Spleen (tissue), 13 donors: ENCODE measurements at places on chromosomes 1 and 21. TPM values are rescaled to one million over a fixed set of nuclear protein-coding genes. Genes with fewer than 3 reads are reported as not detected.

The KCNAB2 gene
- 97.6 TPM for total RNA-seq

DNA sequence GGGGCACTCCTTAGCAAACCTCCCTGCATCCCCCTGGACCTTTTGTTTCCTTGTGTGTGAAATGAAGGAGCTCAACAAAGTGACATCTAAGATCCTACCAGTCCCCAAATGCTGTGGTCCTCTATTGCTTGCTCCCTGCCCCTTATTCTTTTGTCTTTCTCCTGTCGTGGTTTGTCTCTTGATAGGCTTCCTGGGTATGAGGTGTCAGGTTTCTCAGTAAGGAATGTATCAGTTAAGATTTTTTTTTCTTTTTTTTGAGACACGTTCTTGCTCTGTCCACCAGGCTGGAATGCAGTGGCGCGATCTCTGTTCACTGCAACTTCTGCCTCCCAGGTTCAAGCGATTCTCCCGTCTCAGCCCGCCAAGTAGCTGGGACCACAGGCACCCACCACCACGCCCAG lies 16.8 kb downstream of the CNIH3 start:
- no peak for DNase-seq

DNA sequence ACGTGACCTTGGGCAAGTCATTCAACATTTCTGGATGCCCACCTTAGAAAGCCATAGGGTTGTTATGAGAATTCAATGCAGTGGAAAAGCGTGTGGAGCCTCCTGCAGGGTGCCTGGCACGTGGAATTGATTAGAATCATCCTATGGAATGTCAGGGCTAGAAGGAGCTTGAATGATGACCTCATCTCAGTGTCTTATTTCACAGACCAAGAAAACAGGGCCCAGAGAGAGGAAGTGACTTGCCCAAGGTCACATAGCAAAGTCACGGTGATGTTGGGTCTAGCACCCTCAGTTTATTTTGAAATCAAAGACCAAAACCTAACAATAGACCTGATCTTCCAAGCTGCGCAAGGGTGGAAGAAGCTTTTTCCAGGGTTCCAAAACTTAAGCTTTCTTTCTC lies 6.0 kb downstream of the TRABD2B start:
- DNase-seq: no peak

DNA sequence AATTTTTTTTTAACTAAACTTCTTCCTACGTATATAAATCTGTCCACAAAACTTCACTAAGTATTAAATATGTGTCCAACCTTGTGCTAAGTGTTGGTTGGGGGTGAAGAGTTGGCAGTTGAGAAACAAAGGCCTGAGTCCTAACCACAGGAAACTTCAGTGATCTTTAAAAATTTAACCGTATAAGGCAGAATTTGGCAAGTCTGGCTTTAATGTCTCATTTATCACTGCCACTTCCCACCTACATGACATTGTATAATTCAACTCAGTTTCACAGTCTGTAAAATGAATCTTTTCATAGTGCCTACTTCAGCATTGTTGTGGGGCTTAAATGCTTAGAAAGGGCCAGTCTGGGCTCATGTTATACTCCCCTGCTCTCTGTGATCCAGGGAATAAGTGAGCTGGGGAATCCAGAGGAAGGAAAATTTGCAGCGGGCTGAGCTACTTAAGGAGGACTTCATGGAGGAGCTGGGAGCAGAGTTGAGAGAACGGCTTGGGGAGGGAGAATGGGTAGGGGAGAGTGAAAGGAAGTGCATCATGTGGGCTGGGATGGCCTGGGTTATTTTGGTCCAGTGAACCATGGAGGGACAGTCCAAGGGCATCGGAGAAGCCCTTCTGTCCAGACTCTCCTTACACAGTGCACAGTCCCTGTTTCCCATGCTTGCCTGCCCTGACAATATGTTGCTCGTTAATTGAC lies 14.5 kb downstream of the IFNAR2 start:
- no peak for DNase-seq

The VSIG8 gene
- not detected for total RNA-seq

DNA sequence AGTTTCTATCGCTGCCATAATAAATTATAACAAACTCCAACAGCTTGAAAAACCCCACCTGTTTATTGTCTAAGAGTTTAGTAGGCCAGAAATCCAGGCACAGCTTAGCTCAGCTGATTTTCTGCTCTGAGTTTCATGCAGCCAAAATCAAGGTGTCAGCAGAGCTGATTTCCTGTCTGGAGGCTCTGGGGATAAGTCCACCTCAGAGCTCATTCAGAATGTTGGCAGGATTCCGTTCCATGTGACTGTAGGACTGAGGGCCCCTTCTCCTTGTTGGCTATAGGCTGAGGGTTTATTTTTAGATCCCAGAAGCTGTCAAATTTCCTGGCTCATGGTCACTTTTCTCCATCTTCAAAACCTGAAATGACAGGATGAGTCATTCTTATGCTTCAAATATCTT lies 91.6 kb upstream of the CHODL start:
- DNase-seq: no peak

GRCh38 chr1:215631489-215631888 lies 64.4 kb downstream of the KCTD3 start:
- DNase-seq: no peak
